Activated CD8-positive, alpha-beta memory T cell treated with anti-CD3 and anti-CD28 coated beads for 1 hour (primary cell): ENCODE measurements at places on chromosomes 7 and 10.

DNA sequence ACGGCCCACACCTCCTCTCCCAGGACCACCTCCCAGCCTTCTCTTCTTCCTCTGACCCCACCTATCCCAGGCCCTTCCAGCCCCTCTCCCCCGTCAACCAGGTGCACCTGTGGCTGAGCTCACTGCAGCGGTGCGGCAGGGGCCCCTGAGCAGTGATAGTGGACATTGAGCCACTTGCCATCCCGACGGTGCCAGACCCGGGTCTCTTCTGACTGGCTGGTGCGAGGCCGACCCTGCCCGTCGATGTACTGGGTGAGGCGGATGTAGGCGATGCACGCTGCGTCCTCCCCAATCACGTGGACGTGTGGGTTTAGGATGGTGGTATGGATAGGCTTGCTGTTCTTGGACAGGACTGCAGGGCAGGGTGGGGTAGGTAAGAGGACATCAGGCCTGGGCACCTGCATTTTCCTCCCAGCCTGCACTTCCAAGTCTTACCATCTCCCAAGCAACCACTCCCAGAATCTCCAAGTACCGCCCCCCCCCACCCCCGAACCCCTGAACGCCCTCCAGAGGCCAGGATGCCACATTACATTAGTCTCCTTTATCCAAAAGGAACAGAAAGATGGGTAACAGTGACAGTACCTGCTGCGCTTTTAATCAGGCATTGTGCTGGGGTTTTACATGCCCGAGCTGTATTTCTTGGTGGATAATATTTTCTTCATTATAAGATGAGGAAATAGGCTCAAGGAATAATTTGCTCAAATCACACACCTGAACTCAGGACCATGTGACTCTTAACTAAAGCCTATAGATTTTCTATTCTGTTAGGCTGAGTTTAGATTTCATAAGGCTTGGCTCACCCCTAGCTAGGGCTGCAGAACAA lies 3.7 kb upstream of the NDST2 start:
- DNase-seq = no peak

DNA sequence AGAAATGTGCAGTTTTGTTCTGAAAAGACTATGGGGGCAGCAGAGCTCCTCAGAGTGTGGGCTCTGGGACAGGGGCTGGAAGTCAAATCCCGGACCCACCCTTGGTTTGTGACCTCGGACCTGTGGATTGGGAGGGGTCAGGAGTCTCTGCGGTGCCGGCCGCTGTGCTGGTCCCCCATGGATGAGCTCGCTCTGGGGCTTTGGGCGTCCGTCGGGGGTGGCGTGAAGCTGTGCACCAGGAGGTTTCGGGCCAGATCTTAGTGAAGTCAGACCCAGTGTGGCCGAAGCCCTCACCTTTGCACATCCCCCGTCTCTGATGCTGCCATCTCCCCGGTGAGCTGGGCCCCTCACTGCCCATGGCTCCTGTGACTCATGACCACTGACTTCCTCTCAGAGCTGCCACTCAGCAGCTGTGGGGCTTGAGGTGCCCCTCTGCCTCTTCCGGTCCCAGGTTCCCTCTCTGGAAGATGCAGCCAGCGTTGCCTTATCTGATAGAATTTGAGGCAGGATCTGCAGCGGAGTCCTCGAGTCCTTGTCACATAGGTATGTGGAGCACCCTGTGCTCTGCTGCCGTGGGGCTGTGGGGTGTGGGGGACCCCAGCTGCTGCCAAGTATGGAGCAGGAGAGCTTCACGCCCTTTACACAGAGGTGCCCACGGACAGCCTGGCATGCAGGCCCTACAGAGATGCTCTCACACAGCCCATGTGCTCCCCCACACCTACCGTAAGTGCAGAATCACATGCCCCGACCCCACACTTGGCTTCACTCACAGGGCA lies 11.4 kb upstream of the SCART1 start:
- no peak for DNase-seq

GRCh38 chr10:93712593-93712992 lies 10.2 kb upstream of the FRA10AC1 start:
- DNase-seq = no peak

DNA sequence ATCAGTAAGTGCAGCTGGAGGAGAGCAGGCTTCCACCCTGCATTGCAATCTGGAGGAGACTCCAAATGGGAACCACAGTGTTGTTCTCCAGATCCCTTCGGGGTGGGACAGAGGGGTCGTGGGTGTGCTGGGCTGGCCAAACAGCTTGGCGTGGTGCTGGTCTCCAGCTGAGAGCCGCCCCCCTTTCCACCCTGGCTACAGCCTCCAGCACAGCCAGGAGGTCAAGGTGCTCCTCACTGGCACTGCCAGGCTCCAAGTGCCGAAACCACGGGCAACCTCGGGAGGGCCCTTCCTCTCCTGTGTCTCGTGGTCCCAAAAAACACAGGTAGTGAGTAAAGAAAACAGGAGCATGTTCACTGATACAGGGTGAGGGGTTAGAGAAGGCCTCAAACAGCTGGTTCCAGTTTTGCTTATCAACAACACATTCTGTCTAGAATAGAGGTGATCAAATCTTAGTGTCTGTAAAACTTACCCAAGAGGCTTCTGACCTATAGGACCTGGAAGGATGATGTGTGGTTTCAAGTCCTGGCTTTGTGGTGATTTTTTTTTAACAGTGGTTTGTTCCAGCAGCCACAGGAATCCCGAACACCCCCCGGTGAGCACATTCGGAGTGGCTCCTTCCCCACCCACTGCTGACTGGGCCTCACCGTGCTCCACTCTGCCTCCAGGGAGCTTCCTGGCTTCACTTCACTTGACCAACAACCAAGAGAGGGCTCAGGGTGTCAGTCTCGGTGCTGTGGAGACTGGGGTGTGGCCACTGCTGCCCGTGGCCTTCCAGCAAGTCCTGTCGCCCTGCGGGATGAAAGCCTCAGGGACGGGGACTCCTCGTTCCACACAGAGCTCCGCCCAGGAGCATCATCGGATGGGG lies 31.2 kb upstream of the EN2 start:
- DNase-seq = no peak

GRCh38 chr7:116738378-116738777 lies 66.4 kb downstream of the MET start:
- no peak for DNase-seq

GRCh38 chr7:31066516-31067130 lies 14.5 kb downstream of the ADCYAP1R1 start:
- DNase-seq = no peak

DNA sequence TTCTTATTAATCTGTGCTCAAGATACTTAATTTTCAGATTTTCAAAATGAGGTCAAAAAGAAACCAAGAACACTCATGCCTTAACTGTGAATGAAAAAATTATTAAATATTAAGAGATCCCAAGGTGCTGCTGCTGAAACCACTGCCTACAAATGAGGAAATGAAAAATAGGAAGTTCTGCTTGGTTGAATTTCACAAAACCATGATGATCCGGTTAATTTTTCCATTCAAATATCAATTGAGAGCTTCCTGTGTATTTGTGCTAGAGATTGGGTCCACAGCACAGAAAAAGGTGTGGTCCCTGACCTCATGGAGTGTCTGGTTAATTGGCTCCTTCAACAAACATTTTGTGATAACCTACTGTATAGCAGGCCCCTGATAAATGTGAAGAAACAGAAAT lies 132.7 kb upstream of the YAE1 start:
- no peak for DNase-seq

GRCh38 chr7:24917510-24918239 lies 62.3 kb downstream of the OSBPL3 start:
- no peak for DNase-seq

DNA sequence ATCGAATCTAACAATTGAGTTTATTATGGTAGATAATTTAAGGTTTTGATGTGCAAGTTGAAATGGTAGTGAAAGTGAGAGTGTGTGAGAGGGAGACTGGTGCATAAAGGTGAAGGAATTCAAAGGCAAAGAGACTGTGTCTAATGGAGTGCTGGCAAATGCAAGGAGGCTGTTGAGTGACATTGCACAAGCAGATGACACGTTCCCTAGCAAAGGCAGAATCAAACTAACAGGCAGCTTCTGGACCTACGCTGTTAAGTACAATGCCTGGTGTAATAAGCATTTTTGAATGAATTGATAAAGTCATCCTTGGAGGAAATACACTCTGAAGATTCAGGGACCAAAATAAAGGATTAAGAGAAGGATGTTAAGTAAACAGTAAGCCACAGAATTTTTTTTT lies 11.7 kb upstream of the GPR141 start:
- no peak for DNase-seq

DNA sequence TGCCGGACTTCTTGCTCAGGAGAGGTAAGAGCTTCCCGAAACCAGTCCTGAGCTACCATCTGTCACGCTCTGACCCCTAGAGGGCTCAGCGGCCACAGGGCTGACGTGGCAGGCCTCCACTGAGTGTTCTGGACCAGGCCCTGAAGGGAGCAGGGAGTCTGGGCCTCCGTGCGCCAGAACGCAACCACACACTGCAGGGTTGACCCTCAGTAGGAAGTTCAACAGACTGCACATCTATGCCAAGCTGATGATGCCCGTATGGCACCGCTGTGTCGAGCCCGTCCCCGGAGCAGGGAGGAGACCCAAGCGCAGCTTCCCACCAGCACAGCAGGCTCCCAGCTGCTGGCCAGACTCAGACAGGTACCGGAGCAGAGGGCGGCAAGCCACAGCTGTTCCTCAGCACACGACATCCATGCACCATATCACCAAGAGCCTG lies 39.2 kb downstream of the CAMK2B start:
- DNase-seq = no peak

GRCh38 chr7:129824291-129825208 lies 128.2 kb downstream of the UBE2H start:
- DNase-seq = no peak

DNA sequence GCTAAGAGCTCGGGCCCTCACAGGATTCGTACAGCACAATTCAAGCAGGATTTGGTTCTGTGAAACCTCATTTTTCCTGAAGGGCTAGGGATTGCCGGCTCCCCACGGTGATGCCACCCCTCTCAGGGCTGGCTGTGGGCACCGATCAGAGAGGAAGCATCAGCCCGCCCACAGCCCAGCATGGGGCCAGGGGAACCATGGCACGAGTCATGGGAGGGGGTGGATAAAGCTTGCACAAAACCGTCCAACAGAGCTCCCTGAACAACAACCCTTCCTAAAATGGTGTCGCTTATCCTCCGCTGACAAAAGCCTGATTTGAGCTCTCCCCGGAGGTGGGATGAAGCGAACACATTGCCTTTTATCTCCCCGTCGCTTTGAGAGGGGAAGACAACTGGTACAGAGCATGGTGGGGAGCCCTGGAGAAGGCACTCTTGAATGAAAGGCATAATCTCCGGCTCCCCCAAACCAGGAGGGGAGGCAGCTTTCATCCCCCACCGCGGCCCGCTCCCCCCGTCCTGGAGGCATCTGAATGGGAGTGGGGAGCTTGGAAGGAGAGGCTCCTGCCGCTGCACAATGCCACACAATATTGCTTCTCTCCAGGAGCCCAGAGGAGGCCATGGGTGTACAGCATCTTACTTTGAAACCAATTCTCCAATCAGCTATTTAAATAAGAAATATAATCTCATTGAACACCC lies 144.0 kb downstream of the RPS24 start:
- DNase-seq = no peak

GRCh38 chr10:100909501-100910263 lies 3.1 kb upstream of the SLF2 start:
- no peak for DNase-seq

GRCh38 chr7:129698516-129699418 lies 87.2 kb downstream of the NRF1 start:
- DNase-seq = no peak

DNA sequence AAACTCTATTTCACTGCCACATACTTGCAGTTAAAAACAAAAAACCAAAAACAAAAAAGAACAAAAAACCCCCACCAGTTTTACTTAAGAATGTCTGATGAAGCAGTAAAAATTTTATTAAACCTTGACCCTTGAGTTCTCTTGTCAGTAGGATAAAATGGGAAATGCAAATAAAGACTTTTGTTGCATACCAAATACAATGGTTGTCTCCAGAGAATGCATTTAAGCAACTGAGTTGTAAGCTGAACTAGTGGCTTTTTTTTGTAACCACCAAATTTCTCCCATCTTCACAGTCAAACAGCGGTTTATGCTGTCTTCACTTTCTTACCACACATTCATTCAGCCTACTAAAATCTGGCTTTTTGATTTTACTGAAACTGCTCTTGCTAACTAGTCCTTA lies 3.1 kb downstream of the SYPL1 start:
- no peak for DNase-seq

- no peak for DNase-seq
These were observed 5.4 kb upstream of the STK17A start for GRCh38 chr7:43577485-43577951.

DNA sequence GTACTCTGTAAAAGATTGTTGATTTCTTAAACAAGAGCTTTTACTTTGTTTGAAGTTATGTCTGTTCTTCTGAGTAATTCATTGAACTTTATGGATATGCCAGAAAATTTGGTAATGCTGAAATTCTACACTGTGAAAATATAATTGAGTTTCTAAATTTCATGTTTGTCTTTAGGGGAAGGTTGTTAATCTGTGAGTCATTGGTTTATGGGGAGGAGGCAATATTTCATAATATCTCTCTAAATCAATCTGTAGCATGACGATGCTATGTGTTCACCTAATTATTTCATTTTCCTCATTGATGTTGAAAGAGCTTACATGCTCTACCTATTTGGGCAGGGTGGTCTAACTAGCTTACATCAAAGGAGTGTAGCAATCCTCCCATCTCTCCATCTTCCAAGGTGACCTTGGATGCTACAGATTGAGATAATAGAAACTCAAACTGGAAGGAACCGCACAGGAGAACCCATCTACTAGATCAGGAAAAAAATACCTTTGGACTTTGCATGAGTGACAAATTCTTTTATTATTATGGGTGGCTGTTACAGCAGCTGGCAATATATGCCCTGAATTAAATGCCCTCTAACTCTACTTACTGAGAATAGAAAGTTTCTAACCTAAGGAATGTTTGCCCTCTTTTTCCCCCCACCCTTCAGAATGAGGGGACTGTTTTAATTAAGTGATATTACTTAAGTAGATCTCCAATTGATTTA lies 8.4 kb upstream of the SNX13 start:
- no peak for DNase-seq

- no peak for DNase-seq
These were observed 229.4 kb downstream of the LRMDA start for GRCh38 chr10:75660823-75661222.

DNA sequence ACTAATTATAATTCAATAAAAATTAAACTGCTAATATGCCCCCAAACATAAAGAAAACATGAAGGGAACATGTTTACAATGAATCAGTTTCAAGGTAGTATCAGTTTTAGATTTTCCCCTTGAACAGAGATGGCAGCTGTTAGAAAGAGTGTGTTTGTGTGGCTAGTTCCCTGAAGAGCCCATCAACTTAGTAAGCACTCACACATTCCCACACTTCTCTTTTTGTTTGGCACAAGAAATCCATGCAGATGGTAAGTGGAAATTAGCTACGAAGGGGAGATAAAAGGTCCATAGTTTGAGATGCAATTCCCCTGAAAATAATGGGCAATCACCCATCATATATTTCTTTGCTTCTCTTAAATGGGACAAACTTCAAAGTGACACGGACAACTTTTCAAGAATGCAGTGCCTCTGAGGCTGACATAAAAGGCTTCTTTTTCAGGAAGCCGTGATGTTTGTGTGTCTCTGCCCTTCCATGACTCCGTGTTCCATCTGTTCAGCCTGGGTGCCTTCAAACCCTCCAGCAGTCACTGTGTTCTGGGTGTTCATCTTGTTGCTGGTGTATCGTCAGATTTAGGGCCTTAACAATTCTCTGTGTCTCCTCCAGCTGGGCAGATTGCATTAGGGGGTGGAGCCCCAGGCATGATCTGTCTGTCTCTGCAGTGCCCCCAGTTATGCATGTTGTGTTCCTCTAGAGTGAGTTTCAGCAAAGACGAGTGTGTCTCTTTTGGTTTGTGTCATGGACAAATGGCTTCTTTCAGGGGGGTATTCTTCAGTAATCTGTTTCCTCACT lies 259.5 kb upstream of the NPY start:
- no peak for DNase-seq

- no peak for DNase-seq
These were observed 378.8 kb upstream of the SHH start for GRCh38 chr7:156191090-156191489.
